Transverse colon (tissue), 4 donors: ENCODE measurements at places on chromosomes 11 and 22. TPM values are rescaled to one million over a fixed set of nuclear protein-coding genes. Genes with fewer than 3 reads are reported as not detected.
A peak's percentile ranks its signal among the peaks of the same experiment; 100 is the strongest.

- DNase-seq: no peak
Observed at GRCh38 chr22:24975125-24975640, 22.7 kb downstream of the KIAA1671 start.

GRCh38 chr11:73331138-73331916 is 23.3 kb downstream of the ARHGEF17 start:
- no peak for DNase-seq

GRCh38 chr11:76243193-76243956 is 37.1 kb upstream of the WNT11 start:
- no peak for DNase-seq

DNA sequence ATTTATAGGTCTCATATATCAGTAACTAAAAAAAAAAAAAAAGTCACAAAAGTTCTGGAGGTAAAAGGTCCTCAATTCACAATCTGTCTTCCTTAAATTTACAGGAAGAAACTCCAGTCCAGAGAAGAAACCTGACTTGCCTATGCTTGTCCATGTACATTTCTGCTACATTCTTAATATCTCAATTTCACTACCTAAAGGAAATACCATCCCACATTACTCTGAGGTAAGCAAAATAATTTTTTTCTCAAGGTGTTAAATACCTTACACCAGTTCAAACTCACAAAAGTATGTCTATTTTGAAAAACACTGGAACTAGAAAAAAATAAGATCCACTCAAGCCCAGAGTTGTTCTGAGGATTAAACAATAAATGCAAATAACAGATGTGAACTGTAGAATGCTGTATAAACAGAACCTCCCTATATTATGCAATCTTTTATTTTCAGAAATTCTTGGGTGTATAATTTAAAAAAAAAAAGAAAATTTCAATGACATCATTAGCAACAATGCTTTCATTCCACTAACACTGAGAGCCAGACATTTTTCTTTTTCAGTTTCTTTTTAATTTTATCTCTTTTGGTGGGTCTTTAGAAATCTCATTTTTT is 49.9 kb upstream of the GDPD4 start:
- no peak for DNase-seq

The PAMR1 gene
- 13.1 TPM for total RNA-seq

GRCh38 chr11:123174196-123175183 is 20.6 kb downstream of the CLMP start:
- DNase-seq: peak; percentile 60

The BBOX1 gene
- total RNA-seq: not detected

The OR8D4 gene
- total RNA-seq: 0.82 TPM

The ROBO4 gene
- 6.7 TPM for total RNA-seq

DNA sequence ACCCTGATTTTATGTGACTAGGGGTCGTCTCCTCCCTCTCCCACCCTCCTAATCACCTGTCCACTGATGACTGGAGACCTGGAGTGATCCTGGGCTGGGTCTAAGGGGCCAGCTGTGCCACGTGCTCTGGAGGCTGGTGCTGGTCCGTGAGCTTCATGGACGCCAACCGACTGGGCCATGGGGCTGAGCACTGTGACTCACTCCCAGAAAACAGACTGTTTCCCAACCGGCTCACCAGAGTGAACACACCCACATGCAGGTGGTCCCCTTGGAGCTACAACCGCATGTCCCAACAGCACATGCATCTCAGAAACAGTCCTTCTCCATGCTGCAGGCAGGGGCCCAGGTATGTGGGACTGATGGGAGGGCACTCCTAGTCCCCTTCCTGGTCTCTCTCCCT is 14.0 kb upstream of the LMO1 start:
- DNase-seq: no peak

- DNase-seq: no peak
Observed at GRCh38 chr22:38900677-38901076, 28.7 kb upstream of the CBX6 start.

GRCh38 chr22:29998627-29999384 is 81.5 kb upstream of the HORMAD2 start:
- DNase-seq: no peak

The RCOR2 gene
- 0.82 TPM for total RNA-seq

DNA sequence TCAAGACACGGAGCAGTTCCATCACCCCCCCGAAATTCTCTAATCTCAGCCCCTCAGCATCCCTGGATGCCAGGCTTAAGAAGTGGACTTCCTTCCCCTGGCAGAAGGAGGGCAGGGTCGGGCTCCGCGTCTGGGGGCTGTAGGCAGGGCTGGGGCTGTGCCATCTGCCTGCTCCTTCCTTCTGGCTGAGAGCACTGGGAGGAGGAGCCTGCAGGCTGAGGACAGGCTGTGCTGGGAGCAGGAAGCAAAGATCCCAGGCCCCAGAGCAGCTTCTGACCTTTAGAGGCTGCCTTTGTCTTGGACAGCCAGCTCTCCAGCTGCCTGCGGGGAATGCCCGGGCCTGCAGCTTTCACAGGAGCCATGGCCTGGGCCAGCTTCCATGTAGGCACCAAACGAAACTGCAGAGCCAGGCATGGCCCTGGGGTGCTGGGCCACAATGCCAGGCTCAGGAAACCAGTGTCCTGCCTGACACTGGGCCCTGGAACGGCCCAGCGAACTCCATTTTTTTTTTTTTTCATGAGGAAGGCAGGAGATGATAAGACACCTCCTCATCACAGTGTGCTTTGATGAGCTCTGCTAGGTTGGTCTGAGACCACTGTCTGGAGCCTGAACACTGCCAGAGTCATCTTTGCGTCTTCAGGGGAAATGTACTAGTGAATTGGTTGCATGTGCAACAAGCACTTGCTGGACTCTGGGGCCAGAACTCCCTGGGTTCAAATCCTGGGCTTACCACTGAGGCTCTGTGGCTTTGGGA is 67.9 kb downstream of the MCM5 start:
- peak; percentile 71 for DNase-seq

- no peak for DNase-seq
Observed at GRCh38 chr11:46457659-46458424, 66.3 kb upstream of the CHRM4 start.

- no peak for DNase-seq
Observed at GRCh38 chr11:106059617-106060016, 17.5 kb downstream of the KBTBD3 start.

DNA sequence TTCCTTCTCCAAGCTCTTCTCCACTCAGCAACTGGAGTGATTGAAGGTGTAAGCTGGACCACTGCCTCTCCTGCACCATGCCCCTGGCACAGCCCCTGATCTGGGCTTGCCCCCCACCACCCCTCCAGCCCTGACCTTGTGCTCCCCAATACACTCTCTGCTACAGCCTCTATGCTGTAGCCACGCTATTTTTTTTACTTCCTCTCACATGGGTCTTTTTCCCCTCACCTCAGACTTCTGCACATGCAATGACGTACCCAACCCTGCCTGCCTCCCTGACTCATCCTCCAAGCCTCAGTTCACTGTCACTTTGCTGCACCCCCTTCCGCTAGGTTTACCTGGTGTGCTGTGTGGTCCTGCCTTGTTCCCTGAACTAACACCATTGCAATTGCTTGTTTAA is 9.0 kb downstream of the CSNK2A3 start:
- no peak for DNase-seq

GRCh38 chr11:2677127-2677526 is 22.7 kb downstream of the KCNQ1OT1 start:
- DNase-seq: no peak

DNA sequence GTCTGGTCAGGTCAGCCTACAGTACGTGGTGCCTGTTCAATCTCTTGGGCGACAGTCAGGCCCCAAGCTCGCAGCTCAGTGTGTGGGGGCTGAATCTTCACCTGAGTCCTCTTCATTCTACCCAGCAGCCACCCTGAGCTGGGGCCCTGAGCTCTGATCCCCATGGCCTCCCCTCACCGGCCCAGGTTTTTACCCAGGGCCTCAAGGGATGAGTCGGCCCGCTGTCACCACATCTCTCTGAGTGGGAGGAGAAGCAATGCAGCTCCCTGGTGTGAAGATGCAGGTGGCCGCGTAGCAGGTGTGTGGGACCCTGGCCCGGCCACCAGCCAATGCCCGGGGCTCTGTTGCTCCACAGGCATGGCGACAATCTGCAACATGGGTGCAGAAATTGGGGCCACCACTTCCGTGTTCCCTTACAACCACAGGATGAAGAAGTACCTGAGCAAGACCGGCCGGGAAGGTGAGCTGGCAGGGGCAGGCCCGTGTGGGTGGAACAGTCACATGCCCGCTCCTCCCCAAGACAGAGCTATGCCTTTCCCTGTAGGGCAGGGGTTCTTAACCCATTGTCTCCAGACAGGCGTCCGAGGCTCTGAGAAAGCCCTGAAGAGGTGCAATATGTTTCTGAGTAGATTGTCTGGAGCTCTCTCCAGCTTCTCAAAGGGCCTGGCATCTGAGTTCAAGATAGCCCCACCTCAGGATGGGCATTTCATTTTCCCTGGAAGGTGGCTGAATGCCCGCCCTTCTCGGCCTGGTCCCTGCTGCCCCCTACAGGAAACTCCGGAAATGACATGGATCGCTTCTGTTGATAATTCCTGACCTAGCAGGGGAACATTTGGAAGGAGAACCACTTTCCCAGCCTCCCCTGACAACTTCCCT is 26.9 kb downstream of the POLR3H start:
- DNase-seq: peak; percentile 81

- peak; percentile 91 for DNase-seq
Observed at GRCh38 chr11:64844330-64845128, at the start of gene CDC42BPG. Gene CDC42BPG (minus strand): TSS chr11:64844653. CDS start chr11:64844569, 84 bp downstream.

The ESAM gene
- 5.8 TPM for total RNA-seq

DNA sequence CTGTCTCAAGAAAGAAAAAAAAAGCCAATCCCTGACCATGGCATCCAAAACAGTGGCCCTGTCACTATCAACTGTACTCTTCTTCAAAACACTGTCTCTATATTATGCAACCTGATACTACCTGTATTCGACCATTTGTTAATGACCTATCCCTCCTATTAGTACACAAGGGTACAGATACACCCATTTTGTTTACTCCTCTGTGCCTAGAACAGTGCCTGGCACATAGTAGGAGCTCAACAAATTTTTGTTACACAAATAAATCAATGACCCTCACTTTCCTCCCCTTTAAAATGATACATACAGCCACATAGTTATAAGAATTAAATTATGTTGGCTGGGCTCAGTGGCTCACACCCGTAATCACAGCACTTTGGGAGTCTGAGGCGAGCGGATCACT is 13.4 kb upstream of the CREB3L1 start:
- DNase-seq: no peak

The DGAT2 gene
- total RNA-seq: 3.3 TPM

- no peak for DNase-seq
Observed at GRCh38 chr11:17917556-17917955, 95.3 kb downstream of the SERGEF start.

The OSM gene
- not detected for total RNA-seq

DNA sequence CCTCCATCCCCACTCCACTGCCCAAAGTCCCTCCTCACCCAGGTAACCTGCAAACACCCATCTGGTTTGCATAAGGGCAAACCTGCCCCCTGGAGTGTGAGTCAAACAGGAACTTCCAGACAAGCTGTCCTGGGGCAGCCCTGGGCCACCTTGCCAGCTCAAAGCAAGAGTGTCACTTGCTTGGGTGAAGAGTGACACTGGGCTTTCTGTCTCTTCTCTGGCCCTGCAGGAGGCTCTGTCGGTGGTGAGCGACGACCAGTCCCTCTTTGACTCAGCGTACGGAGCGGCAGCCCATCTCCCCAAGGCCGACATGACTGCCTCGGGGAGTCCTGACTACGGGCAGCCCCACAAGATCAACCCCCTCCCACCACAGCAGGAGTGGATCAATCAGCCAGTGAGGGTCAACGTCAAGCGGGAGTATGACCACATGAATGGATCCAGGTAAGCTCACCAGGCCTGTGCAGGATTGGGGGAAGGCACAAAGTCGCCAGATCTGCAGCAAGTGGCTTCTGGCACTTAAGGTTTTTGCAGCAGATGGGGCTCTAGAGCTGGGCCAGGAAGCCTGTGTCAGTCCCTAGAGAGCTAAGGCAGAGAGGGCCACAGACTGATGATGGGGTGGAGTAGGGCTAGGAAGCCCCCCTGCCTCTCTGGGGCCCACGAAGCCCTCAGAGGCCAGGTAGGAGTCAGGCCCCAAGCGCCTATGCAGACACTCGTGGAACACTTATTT is 64.2 kb downstream of the FLI1 start:
- DNase-seq: peak; percentile 46

The CECR2 gene
- total RNA-seq: 0.60 TPM

- DNase-seq: peak; percentile 63
Observed at GRCh38 chr11:44564670-44565210, 723 bp upstream of the CD82 start.

The REXO2 gene
- 28.1 TPM for total RNA-seq

DNA sequence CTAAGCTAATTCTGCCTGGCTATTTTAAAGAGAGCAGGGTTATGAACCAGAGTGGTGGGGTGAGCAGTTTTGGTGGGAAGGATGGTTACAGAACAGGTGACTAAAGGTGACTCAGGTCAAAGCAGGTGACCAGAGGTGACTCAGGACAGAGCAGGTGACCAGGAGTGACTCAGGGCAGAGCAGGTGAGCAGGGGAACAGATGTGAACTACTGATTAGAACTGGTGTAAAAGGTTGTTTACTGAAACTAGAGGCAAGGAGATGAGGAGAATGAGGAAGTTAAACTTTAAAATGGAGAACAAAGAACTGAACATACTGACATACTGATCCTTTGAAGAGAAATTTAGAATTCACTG is 15.4 kb upstream of the HYLS1 start:
- DNase-seq: no peak

- no peak for DNase-seq
Observed at GRCh38 chr11:995752-996420, 40.6 kb downstream of the MUC6 start.
